ENCODE measurements at places on chromosomes 1 and 21. TPM values are rescaled to one million over a fixed set of nuclear protein-coding genes. Genes with fewer than 3 reads are reported as not detected.

GRCh38 chr1:34975771-34976170, 9.4 kb downstream of the TMEM35B start:
- peaks cover 6% of the 10 kb centered on the region for H3K36me3 ChIP-seq
- no peaks in the 10 kb centered on the region for H3K27me3 ChIP-seq
- H3K4me1 ChIP-seq = no peaks in the 10 kb centered on the region

- no peak for DNase-seq
- no peak overlapping the region for H3K4me3 ChIP-seq
- peaks cover 6% of the 10 kb centered on the region for H3K27me3 ChIP-seq
- H3K27ac ChIP-seq = no peak overlapping the region
- no peaks in the 10 kb centered on the region for H3K36me3 ChIP-seq
- peaks cover 4% of the 10 kb centered on the region for H3K4me1 ChIP-seq
These were observed 28.2 kb upstream of the KLHDC7A start for GRCh38 chr1:18452550-18452949.

DNA sequence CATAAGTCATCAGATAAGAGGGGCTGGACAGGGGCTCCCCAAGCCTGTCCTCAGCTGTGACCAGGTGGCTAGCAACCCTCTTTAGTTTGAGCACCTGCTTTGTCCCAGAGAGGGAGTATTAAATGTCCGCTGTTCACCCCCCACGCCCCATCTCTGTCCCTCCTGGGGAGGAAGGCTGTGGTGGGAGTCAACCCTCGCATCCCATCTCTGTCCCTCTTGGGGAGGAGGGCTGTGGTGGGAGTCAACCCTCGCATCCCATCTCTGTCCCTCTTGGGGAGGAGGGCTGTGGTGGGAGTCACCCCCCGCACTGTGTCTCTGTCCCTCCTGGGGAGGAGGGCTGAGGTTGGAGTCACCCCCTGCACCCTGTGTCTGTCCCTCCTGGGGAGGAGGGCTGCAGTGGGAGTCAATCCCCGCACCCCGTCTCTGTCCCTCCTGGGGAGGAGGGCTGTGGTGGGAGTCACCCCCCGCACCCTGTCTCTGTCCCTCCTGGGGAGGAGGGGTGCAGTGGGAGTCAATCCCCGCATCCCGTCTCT, 72.6 kb upstream of the ABCG1 start:
- H3K4me3 ChIP-seq = no peak overlapping the region
- peaks cover 3% of the 10 kb centered on the region for H3K4me1 ChIP-seq
- no peak for DNase-seq

DNA sequence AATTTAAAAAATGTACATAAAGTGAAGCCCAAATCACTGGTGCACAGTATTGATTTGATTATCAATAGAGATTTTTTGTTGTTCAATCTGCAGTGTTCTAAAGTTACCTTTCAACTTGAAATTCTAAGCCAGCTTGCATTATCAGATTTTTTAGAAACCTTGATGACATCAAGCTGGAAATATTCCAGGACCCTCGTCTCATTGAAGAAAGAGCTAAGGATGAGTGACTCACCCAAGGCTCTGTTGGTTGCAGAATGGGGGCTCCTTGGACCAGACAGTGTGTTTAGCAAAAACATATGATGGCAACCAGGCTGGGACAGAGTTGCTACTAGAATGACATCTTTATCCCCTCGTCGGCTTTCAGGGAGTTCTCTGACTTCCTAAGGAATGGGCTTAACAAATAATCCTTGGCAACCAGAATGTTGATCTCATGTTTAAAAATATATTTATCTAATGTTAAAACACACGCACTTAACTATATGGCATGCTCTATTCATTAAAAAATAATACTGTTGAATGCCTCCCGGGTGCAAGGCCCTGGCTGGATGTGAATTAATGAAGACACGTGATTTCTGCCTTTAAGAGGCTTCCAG, 79.7 kb downstream of the RUNX3 start:
- no peaks in the 10 kb centered on the region for H3K36me3 ChIP-seq
- H3K4me1 ChIP-seq = no peaks in the 10 kb centered on the region
- H3K27me3 ChIP-seq = peaks cover 2% of the 10 kb centered on the region
- H3K27ac ChIP-seq = no peak overlapping the region

- no peaks in the 10 kb centered on the region for H3K4me1 ChIP-seq
- no peak overlapping the region for H3K4me3 ChIP-seq
- no peak for DNase-seq
These were observed 48.5 kb downstream of the RGS7 start for GRCh38 chr1:241308471-241308870.

DNA sequence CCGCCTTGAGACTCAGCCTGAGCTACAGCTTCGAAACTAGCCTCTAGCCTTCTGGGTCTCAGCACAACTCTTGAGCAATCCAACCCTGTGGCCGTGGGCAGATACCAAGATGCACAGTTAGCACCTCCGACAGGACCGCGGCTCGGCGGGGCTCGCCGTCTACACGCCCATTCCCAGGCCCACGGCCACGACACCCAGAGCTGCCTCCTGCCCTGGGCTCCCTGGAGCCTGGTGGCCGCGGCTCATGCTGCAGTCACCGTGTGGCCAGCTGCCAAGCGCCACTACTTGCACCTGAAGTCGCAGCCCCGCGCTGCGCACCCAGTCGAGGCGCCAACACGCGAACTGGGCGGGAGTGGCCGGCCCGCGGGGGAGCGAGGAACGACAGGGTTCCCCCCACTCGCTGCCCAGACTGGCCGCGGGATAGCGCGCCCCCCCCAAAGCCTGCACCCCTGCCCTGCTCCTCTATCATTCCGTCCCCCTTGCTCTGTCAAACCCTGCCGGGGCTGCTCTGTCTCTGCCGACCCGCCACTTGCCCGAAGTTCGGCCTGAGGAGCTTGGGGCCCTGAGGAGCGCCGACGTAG, 729 bp upstream of the CDCA8 start:
- H3K27me3 ChIP-seq = peaks cover 9% of the 10 kb centered on the region
- H3K27ac ChIP-seq = no peak overlapping the region
- DNase-seq = peak; percentile 33
- H3K4me3 ChIP-seq = peak overlapping the region; percentile 96
- peaks cover 18% of the 10 kb centered on the region for H3K4me1 ChIP-seq

GRCh38 chr1:243325305-243325890, 69.6 kb downstream of the SDCCAG8 start:
- H3K36me3 ChIP-seq = peaks cover 10% of the 10 kb centered on the region
- H3K27me3 ChIP-seq = no peaks in the 10 kb centered on the region
- no peak overlapping the region for H3K4me3 ChIP-seq

GRCh38 chr1:224769452-224770335, 153.6 kb downstream of the CNIH3 start:
- H3K4me3 ChIP-seq = no peak overlapping the region
- H3K27ac ChIP-seq = no peak overlapping the region
- H3K4me1 ChIP-seq = peaks cover 4% of the 10 kb centered on the region
- H3K27me3 ChIP-seq = peaks cover 7% of the 10 kb centered on the region

GRCh38 chr1:18546026-18546425, 65.3 kb downstream of the KLHDC7A start:
- H3K4me3 ChIP-seq = no peak overlapping the region
- H3K27me3 ChIP-seq = peaks cover 3% of the 10 kb centered on the region
- no peak for DNase-seq
- no peak overlapping the region for H3K27ac ChIP-seq
- no peaks in the 10 kb centered on the region for H3K36me3 ChIP-seq

DNA sequence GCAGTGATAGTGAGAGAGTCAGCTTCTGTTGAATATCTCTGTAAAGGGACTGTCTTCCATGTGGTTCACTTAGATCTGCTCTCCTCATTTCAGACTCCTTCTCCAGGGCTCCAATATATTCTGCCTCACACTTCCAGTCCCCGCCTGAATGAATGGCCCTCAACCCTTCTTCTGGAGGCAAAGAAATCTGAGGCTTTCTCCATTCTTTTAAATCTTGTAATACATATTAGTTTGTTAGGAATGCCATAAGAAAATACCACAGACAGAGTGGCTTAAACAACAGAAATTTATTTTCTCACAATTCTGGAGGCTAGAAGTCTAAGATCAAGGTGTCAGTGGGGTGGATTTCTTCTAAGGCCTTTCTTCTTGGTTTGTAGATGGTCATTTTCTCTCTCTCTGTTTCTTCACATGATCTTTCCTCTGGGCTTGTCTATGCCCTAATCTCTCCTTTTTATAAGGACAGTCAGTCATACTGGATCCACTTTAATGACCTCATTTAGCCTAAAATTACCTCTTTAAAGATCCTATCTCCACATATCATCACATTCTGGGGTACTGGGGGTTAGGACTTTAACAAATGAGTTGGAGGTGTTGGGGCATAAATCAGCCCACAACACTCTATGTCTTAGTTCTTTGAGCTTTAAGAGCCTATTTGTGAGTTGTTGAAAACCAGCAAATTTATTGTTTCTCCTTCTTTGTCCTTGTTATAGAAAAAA, 128.5 kb upstream of the KCNK2 start:
- H3K36me3 ChIP-seq = no peaks in the 10 kb centered on the region
- H3K4me3 ChIP-seq = no peak overlapping the region
- H3K27ac ChIP-seq = no peak overlapping the region
- H3K4me1 ChIP-seq = peaks cover 2% of the 10 kb centered on the region
- no peak for DNase-seq
- no peaks in the 10 kb centered on the region for H3K27me3 ChIP-seq

- H3K27ac ChIP-seq = peak within 1 kb of the TSS; percentile 97
- H3K36me3 ChIP-seq = peaks cover 24% of the 10 kb centered on the region
These were observed at the start of gene WDR26 for GRCh38 chr1:224434691-224435317. WDR26 (minus strand) TSS chr1:224434797.

DNA sequence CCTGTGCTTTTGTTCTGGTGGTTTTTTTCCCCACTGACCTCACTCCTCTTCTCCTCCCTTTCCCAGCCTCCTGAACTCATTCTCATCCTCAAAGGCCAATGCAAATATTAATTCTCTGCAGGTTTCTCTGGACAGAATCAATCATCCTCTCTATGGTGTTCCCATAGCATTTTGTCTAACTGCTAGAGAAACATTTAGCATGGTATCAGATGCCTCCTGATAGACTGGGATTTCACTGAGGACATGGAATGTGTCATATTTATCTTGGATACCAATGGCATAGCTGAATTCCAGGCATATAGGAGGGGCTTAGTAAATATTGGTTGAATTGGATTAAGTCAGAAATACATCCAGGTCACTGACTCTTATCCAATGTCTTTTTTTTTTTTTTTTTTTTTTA, 46.1 kb upstream of the SRP9 start:
- no peak for DNase-seq
- H3K36me3 ChIP-seq = no peaks in the 10 kb centered on the region
- H3K27me3 ChIP-seq = peaks cover 4% of the 10 kb centered on the region
- no peak overlapping the region for H3K27ac ChIP-seq
- no peaks in the 10 kb centered on the region for H3K4me1 ChIP-seq

GRCh38 chr21:37149411-37149810, 76.4 kb downstream of the TTC3 start:
- H3K27me3 ChIP-seq = no peaks in the 10 kb centered on the region
- H3K4me1 ChIP-seq = no peaks in the 10 kb centered on the region
- no peak for DNase-seq
- H3K27ac ChIP-seq = no peak overlapping the region
- H3K36me3 ChIP-seq = peaks cover 32% of the 10 kb centered on the region
- no peak overlapping the region for H3K4me3 ChIP-seq

DNA sequence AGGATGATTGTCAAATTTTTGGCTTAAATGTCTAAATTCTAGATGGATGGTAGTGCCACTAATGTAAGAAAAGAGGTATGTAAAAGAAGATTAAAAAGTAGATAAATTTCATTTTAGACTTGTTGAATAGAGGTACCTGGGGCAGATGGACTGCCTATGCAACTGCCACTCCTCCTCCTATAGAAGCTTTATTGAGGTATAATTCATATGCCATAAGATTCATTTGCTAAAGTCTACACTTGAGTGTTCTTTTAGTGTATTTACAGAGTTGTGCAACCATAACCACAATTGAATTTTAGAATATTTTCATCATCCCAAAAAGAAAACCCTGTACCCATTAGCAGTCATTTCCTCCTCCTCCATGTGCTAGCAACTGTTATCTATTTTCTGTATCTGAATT, 70.6 kb downstream of the FNBP1L start:
- peaks cover 21% of the 10 kb centered on the region for H3K4me1 ChIP-seq
- H3K4me3 ChIP-seq = no peak overlapping the region
- peaks cover 4% of the 10 kb centered on the region for H3K36me3 ChIP-seq
- peaks cover 5% of the 10 kb centered on the region for H3K27me3 ChIP-seq
- no peak overlapping the region for H3K27ac ChIP-seq

DNA sequence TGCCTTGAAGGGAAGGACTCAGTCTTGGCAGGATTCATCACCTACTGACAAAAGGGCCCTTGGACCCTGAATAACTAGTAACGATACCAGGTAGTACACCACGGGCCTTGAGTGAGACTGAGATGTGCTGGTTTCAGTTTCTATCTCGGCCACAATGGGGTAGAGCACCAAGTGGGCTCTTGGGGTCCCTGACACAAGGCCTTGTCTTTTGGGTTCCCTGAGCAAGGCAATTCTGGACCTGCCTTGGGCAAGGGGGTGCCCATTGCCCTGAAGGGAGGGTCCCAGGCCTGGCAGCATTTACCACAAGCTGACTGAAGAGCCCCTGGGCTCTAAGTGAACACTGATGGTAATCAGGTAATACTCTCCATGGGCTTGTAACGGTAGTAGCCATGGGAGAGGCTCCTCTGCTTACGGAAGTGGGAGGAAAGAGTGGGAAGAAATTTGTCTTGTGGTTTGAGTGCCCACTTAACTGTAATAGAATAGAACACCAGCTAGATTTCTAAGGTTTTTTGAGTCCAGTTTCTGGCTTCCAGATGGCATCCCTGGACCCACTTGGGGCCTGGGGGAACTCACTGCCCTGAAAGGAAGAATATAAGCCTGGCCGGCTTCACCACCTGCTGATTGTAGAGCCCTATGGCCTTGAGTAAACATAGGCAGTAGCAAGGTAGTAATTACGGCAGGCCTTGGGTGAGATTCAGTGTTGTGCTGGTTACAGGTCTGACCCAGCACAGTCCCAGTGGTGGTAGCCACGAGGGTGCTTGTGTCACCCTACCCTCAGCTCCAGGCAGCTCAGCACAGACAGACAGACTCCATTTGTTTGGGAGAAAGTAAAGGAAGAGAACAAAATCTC, 58.5 kb downstream of the WDR4 start:
- H3K4me3 ChIP-seq = no peak overlapping the region
- H3K36me3 ChIP-seq = peaks cover 9% of the 10 kb centered on the region
- H3K4me1 ChIP-seq = no peaks in the 10 kb centered on the region
- H3K27me3 ChIP-seq = peaks cover 4% of the 10 kb centered on the region

The SGIP1 gene
- 32.8 TPM for total RNA-seq

The ASTN1 gene
- 66.6 TPM for total RNA-seq

The OR14A2 gene
- not detected for total RNA-seq

The OR6K3 gene
- not detected for total RNA-seq

The MMEL1 gene
- total RNA-seq = not detected

The BACE2 gene
- total RNA-seq = 151 TPM

The APCS gene
- total RNA-seq = not detected

The CYP2J2 gene
- total RNA-seq = 0.64 TPM

The FBLIM1 gene
- total RNA-seq = 198 TPM

The FBXO2 gene
- total RNA-seq = 1.6 TPM

The DCDC2B gene
- not detected for total RNA-seq

The TMOD4 gene
- 1.1 TPM for total RNA-seq

The AQP10 gene
- total RNA-seq = not detected

The CHRM3 gene
- 41.7 TPM for total RNA-seq

The IL12RB2 gene
- total RNA-seq = 0.36 TPM

Data from endothelial cell (in vitro differentiated cells).